ENCODE measurements at places on chromosomes 5 and 9.

DNA sequence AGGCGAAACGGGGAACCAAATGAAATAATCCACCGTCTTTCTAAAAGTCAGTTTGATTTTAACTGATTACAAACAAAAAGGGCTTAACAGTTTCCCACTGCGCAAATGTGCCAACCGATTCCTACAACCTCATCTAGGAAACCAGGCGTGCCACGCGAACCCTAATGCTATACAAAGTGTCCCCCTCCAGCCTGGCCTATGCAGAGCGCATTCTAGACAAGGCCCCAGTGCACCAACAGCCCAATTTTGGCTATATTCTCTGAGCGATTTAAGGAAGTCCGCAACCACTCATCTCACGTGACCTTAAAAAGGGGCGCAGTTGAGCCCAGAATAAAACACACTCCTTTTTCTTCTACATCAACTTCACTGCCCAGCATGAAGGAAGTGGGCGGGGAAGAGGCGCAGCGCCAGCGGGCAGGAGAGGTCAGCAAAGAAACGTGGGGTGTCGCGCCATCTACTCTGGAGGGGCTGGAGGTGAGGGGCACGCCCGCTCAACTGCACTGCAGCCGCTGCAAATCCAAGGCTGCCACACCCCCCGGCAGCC lies 779 bp downstream of the FAM13B start:
- no peak for DNase-seq

- no peak for DNase-seq
Observed at GRCh38 chr5:102523541-102524175, 24.9 kb upstream of the SLCO6A1 start.

DNA sequence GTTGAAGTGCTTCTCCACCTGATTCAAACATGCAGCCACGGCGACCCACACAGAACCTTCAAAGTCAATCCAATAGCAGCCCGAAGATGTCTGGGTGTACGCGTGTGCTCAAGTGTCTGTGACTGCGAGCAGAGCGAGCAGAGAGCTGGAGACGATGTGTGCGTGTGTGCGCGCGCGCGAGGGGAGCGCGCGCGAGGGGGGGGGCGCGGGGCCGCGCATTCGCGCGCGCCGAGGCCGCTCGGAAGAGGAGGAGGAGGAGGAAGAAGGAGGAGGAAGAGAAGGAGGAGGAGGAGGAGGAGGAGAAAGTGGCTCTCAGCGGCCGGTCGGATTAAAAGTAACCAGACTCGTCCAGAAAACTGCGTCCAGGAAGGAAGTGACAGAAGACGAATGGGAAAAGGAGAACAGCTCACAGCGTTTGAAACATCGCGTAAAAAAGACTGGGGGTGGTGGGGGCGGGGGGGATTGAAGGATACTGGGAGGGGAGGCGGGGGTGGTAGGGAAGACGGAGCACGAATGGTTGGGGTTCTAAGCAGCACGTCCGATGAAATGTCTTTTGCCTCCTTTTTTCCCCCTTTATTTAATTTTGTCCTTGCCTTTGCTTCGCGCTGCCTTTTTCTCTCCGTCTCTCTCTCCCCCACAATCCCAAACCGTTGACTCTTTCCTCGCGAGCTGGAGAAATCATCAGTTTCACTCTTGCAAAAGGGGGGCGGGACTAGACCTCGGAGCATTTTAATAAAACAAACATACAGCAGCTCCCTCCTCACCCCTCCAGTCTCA lies at the start of gene MEF2C:
Gene MEF2C (minus strand): TSS at position 126 of the 777 bp plus-strand sequence. CDS start 59,396 bp downstream, outside the sequence.
- peak; percentile 39 for DNase-seq

GRCh38 chr9:137136881-137137607 lies 1.9 kb upstream of the GRIN1 start:
- no peak for DNase-seq

- no peak for DNase-seq
Observed at GRCh38 chr5:112636751-112637150, 100.9 kb upstream of the APC start.

- DNase-seq, result no peak
Observed at GRCh38 chr9:68454579-68455334, 85.9 kb downstream of the TMEM252 start.

GRCh38 chr9:18052060-18052459 lies 421.9 kb upstream of the ADAMTSL1 start:
- no peak for DNase-seq

DNA sequence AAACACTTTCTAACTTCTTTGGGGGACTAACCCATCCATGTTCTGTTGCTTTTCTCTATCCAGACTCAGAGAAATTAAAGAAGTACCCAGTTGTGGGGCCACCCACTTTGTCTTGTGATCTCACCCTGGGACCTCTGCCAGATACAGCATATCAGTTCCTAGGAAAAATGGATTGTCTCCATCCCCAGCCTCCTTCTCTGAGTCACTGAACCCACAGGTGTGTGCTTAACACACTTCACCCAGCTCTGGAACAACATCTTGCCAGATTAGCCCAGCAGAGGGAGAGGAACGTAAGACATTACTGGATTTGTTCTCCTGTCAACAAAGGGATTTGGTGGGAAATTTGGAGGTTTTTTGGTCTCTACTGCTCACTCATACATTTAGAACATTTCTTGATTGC lies 19.2 kb downstream of the FAM240B start:
- DNase-seq, result no peak

DNA sequence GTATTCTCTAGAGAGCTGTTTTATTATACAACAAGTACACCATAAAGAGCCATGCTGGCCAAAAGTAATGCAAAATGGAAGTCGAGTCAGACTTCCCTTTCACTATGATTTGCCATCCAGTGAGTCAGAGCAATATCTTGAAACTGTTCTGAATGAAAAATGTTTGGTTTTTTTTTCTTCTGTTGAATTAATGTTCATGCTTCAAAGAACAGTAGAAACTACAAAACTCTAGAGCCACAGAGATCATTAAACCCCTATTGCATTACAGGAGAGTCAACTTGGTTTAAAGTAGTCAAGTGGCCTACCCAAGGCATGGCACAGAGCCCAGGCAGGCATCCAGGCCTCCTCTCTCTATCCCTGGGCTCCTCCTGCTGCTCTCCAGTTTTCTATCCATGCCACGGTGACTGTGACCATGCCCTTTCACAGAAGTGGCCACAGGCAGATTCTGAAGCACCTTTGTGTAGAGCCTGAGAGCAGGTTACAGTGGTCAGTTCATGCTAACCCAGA lies 358.9 kb downstream of the DEPDC1B start:
- no peak for DNase-seq

- DNase-seq, result no peak
Observed at GRCh38 chr9:13759551-13759950, 480.1 kb upstream of the MPDZ start.

- no peak for DNase-seq
Observed at GRCh38 chr9:76615177-76615603, 149.0 kb upstream of the PCA3 start.

DNA sequence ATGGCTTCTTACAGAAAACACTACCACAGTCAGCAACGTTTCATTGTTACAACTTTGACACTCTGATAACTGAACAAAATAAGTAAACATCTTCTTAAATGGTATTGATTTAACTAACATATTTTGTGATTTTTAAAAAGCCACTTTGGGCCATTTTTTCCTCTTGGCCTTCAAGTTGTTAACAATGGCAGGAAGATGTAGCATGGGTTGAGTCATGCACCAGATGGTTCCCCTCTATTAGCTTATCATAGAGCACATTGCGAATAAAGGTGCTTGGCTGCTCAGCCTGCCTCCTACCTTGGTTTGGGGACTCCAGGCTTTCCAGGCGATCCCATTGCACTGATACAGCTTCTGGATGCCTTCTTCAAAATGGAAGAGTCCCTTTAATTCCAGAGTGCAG lies 24.1 kb upstream of the CER1 start:
- no peak for DNase-seq

DNA sequence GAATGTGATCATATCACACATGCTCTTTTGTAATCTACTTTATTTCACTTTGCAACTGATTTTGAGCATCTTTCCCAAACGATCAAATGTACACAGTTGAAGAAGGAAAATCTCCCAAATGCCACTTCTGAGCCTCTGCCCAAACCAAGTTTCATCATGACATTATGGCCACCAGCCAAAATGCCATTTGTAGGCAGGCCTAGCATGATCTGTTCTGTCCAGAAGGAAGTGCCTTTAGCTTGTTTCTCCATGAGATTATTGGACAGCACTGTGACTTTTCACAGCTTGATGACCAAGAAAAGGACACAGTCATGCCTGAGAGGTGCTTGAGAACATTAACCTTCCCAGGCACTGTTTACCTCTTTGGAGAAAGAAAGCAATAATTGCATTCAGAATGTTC lies 73.2 kb upstream of the PIP5K1B start:
- no peak for DNase-seq

DNA sequence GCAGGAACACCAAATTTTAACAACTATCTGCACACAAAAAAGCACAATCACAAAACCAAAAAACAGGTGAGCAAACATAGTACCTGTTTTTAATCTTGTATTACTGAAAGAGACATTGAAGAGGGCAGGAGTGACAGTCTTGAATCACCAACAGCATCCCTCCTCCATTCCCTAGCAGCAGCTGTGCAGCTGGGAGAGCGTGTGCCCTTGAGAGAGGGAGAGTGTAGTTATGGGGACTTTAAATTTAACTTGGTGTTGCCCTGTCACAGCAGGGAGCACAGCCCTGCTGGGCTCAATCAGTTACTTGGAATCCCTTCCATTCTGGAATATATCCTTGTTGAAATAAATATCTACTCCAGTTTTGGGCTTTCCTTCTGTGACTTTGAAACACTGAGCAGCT lies 1938.7 kb upstream of the NUDT12 start:
- DNase-seq, result no peak

DNA sequence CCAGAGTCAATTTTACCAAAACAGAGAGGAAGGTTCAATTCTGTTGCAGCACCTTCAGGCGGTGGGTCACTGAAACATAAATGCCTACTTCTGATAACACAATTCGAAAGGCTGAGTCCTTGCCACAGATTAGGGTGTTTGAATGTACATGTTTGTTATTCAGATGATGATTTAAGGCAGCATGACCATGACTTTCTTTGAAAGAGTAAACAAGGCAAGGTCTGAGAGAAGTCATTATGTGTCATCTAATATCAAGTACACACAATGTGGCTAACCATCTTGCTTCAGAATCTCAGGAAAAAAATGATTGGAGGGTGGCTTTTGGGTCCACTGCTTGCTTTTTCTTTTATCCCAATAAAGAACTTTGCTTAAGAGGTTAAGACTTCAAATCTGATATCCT lies 457.5 kb downstream of the TAF11L14 start:
- no peak for DNase-seq

DNA sequence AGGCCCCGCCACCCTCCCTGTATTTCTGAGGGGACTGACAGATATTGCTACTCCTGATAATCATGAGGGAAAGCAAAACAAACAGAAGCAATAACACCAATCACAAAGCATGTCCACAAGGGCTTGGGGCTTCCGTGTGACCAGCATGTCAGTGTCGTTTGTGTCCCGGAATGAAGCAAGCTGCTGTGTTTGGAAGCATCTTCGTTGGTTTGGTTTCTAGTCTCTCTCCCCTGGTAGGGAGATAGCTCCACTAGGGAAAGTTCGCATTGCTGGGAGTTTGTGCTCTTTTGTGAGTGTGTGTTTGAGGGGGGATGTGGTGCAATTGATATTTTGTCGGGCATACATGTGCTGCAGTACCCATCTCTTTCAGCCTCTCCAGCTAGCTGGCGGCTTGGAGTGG lies 1.4 kb downstream of the GRIA1 start:
- no peak for DNase-seq

GRCh38 chr5:71769287-71769686 lies 50.2 kb downstream of the CARTPT start:
- DNase-seq, result no peak

- DNase-seq, result no peak
Observed at GRCh38 chr5:72179816-72180440, 72.7 kb downstream of the MAP1B start.

DNA sequence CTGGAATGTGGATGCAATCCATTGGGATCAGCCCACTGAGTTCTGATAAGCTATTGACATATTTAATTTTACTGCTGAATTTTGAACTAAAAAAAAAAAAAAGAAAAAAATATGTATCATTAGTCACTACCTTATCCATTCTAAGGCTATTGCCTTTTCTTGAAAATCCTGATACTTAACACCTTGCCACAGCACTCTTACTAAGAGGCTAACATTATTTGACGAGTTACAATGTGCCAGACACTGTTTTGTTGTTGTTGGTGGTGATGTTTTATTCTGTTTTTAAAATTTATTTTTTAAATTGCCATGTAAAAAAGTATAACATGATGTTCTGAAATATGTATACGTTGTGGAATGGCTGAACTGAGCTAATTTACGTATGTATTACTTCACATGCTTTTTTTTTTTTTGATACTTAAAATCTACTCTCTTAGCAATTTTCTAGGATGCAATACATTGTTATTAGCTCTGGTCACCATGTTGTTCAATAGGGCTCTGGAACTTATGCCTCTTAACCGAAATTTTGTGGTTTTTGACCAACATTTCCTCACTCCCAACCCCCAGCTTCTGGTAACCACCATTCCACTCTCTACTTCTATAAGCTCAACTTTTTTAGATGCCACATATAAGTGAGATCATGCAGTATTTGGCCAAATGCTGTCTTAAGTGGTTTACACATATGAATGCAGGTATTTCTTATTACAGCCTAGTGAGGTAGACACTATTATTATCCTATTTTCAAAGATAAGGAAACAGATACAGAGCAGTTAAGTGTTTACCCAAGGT lies 134.8 kb upstream of the PCA3 start:
- DNase-seq, result no peak

Measured in NCI-H510A (cell line).